ENCODE measurements at places on chromosomes 4 and X.

- no peak for DNase-seq
Measured at GRCh38 chrX:11537141-11537540, 128.6 kb downstream of the ARHGAP6 start.

GRCh38 chr4:116925900-116926457 is 159.4 kb downstream of the TRAM1L1 start:
- no peak for DNase-seq

DNA sequence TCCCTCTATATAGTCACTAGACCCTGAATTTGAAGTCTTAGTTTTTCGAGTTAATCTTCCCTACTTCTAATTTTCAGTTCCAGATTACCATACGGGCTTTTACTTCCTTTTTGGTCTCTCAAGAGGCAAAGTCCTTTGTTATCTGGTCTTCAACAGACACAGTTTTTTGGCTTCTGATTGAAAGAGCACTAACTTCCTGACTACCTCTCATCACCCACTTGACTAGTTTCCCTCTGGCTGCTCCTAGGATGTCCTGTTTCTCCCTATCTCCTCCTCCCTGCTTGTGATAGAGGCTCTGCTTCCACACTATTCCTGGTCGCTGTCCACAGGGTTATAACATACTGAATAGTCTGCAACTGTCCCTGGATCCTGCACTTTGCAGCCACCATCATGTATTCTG is 16.7 kb upstream of the WDR44 start:
- no peak for DNase-seq

DNA sequence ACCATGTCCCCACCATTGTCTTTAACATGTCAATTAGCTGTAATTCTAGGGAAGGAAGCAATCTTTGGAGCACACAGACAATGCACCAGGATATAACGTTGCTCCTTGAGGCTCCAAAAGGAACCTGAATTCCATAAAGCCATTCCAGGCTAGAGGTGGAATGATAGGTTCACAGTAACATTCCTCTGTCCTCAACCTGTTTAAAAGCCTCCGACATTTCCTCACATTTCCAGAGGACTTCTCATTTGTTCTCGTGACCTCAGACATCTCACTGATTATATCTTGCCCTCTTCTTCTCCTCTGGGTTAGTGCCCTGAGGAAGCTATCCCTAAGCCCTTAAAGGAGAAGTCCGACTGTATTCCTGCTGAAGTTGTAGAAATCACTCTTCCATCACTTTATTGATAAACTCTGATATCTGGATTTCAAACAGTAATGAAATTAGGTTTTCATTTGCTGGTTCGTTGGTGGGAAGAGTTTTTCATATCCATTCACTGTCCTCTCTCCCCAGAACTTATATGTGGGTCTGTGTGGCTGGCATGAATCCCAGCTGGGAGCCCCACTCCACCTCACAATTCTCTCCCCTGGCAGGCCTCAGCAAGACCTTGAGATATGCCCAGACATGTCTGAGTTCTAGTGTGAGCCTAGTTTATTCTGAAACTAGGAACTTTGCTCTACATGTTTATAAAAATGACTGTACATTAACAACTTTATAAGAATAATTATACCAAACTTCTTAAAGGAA is 44.2 kb upstream of the PRSS12 start:
- no peak for DNase-seq

- no peak for DNase-seq
Measured at GRCh38 chr4:142952821-142953580, 106.9 kb upstream of the INPP4B start.

GRCh38 chrX:39850630-39851152 is 247.1 kb downstream of the BCOR start:
- DNase-seq: no peak

GRCh38 chrX:63735882-63736281 is 49.1 kb downstream of the ARHGEF9 start:
- no peak for DNase-seq

GRCh38 chr4:142168181-142168580 is 531.8 kb downstream of the IL15 start:
- DNase-seq: no peak

DNA sequence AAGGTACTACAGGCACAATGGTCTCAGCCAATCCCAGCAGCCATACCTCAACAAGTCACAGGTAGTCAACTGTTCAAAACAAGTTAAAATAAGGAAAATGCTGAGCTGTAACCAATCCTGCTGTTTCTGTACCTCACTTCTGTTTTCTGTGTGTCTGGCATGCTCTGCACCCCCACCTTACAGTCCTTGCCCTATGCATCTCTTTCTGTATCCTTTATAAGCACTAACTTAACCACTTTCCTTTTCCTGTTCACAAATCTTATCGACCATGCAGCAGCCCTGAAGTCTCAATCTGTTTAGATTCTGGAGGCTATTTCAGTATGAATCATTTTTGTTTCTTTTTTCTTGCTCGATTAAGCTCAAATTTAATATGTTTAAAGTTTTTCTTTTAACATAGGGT is 12.5 kb upstream of the FAM13A start:
- DNase-seq: no peak

GRCh38 chr4:168335621-168336020 is 17.1 kb upstream of the DDX60 start:
- no peak for DNase-seq

GRCh38 chr4:1345903-1346780 is 866 bp upstream of the UVSSA start:
- no peak for DNase-seq

GRCh38 chr4:85368240-85368639 is 106.7 kb upstream of the ARHGAP24 start:
- DNase-seq: no peak
